Prostate gland (tissue), 2 donors: ENCODE measurements at places on chromosomes 6 and 20. TPM values are rescaled to one million over a fixed set of nuclear protein-coding genes. Genes with fewer than 3 reads are reported as not detected.
A peak's percentile ranks its signal among the peaks of the same experiment; 100 is the strongest.

DNA sequence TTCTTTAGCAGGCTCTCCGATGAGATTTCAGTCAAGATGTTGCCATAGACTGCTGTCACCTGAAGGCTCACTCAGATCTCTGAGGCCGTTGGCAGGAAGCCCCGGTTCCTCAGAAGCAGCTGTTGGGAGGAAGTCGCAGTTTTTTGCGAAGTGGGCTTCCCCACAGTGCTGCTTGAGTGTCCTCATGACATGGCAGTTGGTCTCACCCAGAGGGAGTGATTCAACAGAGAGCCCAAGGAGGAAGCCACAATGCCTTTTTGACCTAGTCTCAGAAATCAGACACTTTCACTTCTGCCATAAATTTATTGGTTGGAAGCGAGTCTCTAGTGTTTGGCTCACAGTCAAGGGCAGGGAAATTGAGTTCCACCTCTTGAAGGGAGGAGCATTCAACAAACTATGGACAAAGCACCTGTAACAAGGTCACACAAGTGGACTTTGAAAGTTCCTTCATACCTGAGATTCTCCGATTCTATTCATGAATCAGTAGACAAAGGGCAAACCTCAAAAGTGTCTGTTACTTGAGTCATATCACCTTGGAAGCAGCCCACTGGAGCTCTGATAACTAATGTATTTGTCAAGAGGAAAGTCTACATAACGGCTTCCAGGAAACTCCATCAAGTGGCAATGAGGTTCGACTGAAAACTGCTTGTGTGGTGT is 208.3 kb downstream of the TASP1 start:
- no peaks in the 10 kb centered on the region for H3K36me3 ChIP-seq
- H3K4me1 ChIP-seq, result no peaks in the 10 kb centered on the region
- no peak overlapping the region for H3K27ac ChIP-seq

CD2AP gene
- total RNA-seq, result 33.6 TPM

DEFB115 gene
- total RNA-seq, result not detected

CNR1 gene
- total RNA-seq, result 14.2 TPM

DNA sequence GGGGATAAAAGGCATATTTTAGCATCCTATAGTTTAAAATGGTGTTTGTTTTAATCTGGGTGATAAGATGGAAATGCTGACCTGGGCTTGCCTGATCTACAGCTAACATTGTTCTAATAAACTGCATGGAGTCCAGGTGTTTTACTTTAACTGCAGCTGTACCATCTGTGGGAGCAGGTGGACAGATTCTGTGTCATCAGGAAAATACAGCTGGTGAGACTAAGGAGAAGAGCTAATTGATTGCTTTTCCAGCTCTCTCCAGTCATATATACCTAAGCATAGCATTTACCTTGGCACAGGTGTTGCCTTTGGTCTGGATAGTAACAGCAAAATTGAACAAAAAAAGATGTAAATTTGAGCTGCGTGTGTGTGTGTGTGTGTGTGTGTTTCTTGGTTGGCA is 31.6 kb downstream of the CBFA2T2 start:
- H3K27ac ChIP-seq, result no peak overlapping the region
- no peak for DNase-seq
- no peaks in the 10 kb centered on the region for H3K27me3 ChIP-seq
- H3K36me3 ChIP-seq, result no peaks in the 10 kb centered on the region
- H3K4me1 ChIP-seq, result no peaks in the 10 kb centered on the region

TSHZ2 gene
- 35.1 TPM for total RNA-seq

GRCh38 chr6:3341467-3341866 is 82.7 kb downstream of the PSMG4 start:
- DNase-seq, result no peak
- H3K4me3 ChIP-seq, result no peak overlapping the region
- no peak overlapping the region for H3K27ac ChIP-seq
- H3K36me3 ChIP-seq, result no peaks in the 10 kb centered on the region

C2 gene
- total RNA-seq, result 16.0 TPM

RBM24 gene
- 4.4 TPM for total RNA-seq

BMP5 gene
- 0.80 TPM for total RNA-seq

DNA sequence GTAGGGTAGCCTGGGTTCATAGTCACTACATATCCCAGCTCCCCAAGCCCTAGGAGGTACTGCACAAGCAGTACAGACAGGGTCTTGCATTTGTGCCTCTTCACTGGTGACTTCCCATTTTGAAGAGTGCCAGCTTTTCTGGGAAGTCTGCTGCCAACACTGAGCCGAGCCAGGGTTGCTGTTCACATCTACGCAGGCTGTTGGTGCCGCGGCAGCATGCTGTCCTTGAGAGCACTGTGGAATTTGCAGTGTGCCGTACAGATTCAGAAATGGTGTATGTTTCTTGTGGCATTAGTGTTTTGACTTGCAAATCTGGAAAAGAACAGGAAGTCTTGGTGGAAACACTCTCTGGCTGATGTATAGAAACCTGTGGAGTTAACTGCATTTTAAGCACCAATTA is 67.5 kb downstream of the JARID2 start:
- H3K36me3 ChIP-seq, result no peaks in the 10 kb centered on the region
- H3K4me3 ChIP-seq, result no peak overlapping the region

DNA sequence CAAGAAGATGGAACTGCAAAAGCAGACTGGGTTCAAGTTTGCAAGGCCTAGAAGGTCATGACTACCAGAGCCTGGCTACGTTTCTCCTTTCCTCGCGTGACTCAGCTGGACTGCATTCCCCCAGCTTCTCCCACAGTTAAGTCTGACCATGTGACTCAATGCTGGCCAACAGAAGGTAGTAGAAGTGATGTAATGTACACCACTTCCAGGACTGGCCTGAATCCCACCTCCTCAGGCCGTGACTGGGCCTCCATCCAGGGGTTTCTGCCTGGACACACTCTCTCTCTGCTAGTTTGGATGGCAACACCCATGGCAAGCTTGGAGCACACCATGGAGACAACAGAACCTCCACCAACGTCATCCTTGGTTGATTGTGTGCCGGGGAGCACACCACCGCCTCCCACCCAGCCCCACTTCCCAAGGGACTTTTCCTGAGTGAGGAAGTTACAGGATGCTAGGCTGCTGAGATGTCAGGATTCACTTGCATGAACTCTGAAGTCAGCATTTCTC is 112.0 kb upstream of the CDYL start:
- H3K4me1 ChIP-seq, result no peaks in the 10 kb centered on the region
- no peaks in the 10 kb centered on the region for H3K36me3 ChIP-seq
- H3K27ac ChIP-seq, result no peak overlapping the region
- H3K27me3 ChIP-seq, result no peaks in the 10 kb centered on the region

DNA sequence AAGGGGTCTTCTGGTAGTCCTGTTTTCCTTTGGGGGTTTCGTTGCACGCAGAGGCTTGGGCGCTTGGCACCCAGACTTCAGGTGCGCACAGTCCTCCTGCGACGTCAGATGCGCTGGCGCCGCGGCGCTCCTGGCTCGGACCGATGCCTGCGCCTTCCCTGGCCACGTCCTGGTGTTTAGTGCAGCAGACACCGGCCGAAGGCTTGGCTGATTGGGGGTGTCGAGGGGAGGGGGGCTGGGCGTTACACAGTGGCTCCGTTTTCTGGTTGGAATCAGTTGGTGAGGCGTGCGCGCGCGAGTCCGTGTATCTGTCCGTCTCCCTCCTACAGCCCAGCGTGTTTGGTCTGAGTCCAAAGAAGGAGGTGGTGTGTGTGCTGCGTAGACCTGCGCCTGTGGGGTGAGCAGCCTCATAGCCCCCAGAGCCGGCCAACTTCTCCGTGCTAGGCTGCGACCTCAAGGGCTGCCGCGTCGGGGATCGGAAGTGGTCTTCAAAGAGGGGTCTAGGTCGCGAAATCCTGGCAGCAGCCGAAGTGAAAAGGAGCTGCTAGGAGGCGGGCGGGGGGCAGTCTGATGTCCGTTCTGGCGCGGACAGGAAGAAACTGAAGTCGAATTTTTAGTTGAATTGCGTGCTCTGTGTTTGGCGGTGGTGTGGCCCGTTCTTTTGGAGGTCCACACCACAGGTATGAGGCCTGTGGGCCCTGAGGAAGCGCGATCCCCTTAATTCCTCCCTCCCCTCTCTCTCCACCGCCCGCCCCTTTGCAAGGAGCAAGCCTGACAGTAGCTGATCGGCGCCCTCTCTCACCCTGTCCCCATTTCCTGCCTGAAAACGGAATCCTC is 1.5 kb downstream of the SYNDIG1 start:
- no peaks in the 10 kb centered on the region for H3K36me3 ChIP-seq
- H3K27ac ChIP-seq, result no peak overlapping the region
- DNase-seq, result no peak
- H3K4me1 ChIP-seq, result no peaks in the 10 kb centered on the region
- peak overlapping the region; percentile 27 for H3K4me3 ChIP-seq

DNA sequence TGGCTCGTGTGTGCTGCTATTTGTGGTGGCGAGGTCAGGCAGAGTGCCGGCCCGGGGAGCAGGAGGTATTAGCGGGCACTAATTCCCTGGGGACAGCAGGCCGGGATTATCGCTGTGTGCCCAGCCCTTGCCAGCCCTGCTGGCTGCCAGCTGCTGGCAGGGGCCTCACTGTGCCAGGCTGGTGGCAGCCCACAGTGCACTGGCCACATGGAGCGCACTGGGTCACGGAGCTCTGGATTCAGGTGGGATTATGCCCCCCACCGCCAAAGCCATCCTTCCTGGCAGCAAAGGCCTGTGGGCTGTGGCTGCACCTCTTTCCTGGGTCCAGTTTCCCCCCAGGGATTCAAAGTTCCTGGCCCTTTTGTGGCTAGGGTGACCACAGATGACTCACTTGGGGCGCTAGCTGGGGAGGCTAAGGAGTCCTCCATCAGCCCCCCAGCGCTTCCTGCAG is 59.7 kb downstream of the YTHDF1 start:
- H3K4me1 ChIP-seq, result no peaks in the 10 kb centered on the region
- H3K27me3 ChIP-seq, result peaks cover 21% of the 10 kb centered on the region
- H3K36me3 ChIP-seq, result no peaks in the 10 kb centered on the region

GRCh38 chr6:55773620-55774216 is 101.7 kb downstream of the BMP5 start:
- no peak overlapping the region for H3K27ac ChIP-seq
- H3K4me1 ChIP-seq, result no peaks in the 10 kb centered on the region
- H3K4me3 ChIP-seq, result no peak overlapping the region
- no peaks in the 10 kb centered on the region for H3K27me3 ChIP-seq
- H3K36me3 ChIP-seq, result no peaks in the 10 kb centered on the region

GRCh38 chr6:89357390-89357789 is 4.9 kb upstream of the UBE2J1 start:
- no peak overlapping the region for H3K4me3 ChIP-seq
- no peaks in the 10 kb centered on the region for H3K4me1 ChIP-seq
- H3K27ac ChIP-seq, result no peak overlapping the region
- DNase-seq, result no peak
- no peaks in the 10 kb centered on the region for H3K27me3 ChIP-seq
- no peaks in the 10 kb centered on the region for H3K36me3 ChIP-seq

DNA sequence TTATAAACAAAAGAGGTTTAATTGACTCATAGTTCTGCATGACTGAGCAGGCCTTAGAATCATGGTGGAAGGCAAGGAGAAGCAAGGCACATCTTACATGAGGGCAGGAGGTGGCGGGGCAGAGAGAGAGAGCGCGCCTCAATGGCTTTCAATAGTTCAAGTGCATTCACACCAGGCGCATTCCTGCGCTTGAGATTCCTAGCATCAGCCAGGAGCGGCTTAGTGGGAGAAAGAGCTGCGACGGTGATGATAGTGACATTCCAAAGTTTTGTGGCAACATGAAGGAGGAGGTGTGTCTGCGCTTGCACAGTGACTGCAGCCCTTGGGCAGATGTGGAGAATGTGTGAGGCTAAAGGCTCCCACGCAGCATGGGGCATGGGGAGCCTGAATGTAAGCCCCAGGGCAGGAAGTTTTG is 25.0 kb upstream of the EMILIN3 start:
- no peak overlapping the region for H3K27ac ChIP-seq
- DNase-seq, result no peak
- no peak overlapping the region for H3K4me3 ChIP-seq
- H3K27me3 ChIP-seq, result no peaks in the 10 kb centered on the region

GRCh38 chr6:44386929-44387345 is 569 bp upstream of the CDC5L start:
- H3K4me1 ChIP-seq, result no peaks in the 10 kb centered on the region
- H3K4me3 ChIP-seq, result peak overlapping the region; percentile 83
- no peaks in the 10 kb centered on the region for H3K36me3 ChIP-seq
- no peaks in the 10 kb centered on the region for H3K27me3 ChIP-seq

DNA sequence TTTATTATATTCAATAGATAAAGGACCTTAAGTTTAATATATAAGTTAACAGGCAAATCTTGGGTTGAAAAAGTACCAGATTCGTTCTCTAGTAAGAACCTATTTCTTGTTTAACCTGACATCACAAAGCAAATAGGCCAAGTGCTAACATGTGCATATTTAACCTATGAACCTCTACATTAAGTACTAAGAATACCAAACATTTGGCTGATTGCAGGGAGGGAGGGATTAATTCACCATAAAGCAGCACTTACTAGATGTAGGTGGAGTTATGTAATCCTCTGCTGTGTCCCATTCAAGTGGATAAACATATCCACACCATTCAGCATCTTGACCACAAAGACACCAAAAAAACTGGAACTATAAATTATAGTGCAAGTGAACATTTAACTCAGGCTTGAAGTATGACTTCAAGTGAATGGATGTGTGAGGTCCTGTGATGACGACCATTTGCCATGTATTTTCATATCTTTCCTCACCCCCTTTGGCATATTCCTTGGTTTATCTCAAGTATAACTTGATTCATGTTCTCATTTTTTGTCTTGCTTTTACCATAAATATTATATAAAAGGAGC is 10.2 kb downstream of the STX11 start:
- H3K27me3 ChIP-seq, result no peaks in the 10 kb centered on the region
- H3K4me3 ChIP-seq, result no peak overlapping the region
- no peaks in the 10 kb centered on the region for H3K36me3 ChIP-seq
- H3K4me1 ChIP-seq, result no peaks in the 10 kb centered on the region
- DNase-seq, result no peak

DNA sequence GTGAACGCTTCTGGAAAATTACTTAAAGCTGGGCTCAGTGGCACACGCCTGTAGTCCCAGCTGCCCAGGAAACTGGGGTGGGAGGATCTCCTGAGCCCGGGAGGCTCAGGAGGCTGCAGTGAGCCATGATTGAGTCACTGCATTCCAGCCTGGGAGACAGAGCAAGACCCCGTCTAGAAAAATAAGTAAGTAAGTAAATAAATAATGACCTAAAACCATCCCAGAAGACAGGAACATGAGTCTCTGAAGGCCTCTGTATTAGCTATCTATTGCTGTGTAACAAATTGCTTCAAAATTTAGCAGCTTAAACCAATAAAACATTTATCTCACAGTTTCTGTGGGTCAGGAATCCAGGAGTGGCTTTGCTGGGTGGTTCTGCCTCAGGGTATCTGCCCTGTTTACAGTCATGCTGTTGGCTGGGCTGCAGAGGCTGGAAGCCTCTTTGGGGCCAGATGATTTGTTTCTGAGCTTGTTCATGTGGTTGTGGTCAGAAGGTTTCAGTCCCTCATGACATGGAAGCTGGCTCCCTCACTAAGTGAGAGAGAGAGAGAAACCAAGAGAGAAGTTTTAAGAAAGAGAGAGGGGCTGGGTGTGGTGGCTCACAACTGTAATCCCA is 48.4 kb upstream of the NCOA3 start:
- no peaks in the 10 kb centered on the region for H3K4me1 ChIP-seq
- no peak overlapping the region for H3K27ac ChIP-seq
- H3K4me3 ChIP-seq, result no peak overlapping the region
- H3K36me3 ChIP-seq, result no peaks in the 10 kb centered on the region
- no peak for DNase-seq
